ENCODE measurements at places on chromosomes 5 and 9. TPM values are rescaled to one million over a fixed set of nuclear protein-coding genes. Genes with fewer than 3 reads are reported as not detected.
A peak's percentile ranks its signal among the peaks of the same experiment; 100 is the strongest.

- no peaks in the 10 kb centered on the region for H3K4me1 ChIP-seq
- H3K36me3 ChIP-seq, result peaks cover 31% of the 10 kb centered on the region
- no peak for DNase-seq
- H3K27ac ChIP-seq, result no peak overlapping the region
- H3K27me3 ChIP-seq, result no peaks in the 10 kb centered on the region
- no peak overlapping the region for H3K4me3 ChIP-seq
Observed at GRCh38 chr9:136381311-136381710, 7.8 kb upstream of the CARD9 start.

GRCh38 chr5:177446200-177447065, at the start of gene PRR7:
Gene PRR7, plus strand, starts transcription at chr5:177446814. Its CDS starts 8,254 bp downstream, at chr5:177455068.
- peak within 1 kb of the TSS; percentile 60 for H3K4me3 ChIP-seq
- H3K27me3 ChIP-seq, result peaks cover 28% of the 10 kb centered on the region
- H3K27ac ChIP-seq, result no peak within 1 kb of the TSS
- H3K36me3 ChIP-seq, result no peaks in the 10 kb centered on the region
- H3K4me1 ChIP-seq, result no peaks in the 10 kb centered on the region

DNA sequence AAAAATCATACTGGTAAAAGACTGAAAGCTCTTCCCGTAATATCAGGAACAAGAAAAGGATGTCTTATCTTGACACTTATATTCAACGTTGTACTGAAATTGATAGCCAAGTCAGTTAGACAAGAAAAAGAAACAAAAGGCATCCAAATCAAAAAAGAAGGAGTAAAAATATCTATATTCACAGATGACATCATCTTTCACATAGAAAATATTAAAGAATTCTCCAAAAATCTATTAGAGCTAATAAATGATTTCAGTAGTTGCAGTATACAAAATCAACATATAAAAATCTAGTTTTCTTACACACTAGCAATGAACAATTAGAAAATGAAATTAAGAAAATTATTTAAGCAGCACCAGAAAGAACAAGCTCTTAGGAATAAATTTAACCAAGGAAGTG, 24.3 kb downstream of the SPDL1 start:
- no peak overlapping the region for H3K4me3 ChIP-seq
- DNase-seq, result no peak
- no peaks in the 10 kb centered on the region for H3K4me1 ChIP-seq
- H3K27ac ChIP-seq, result no peak overlapping the region

GRCh38 chr5:64273276-64273675, 107.6 kb downstream of the RNF180 start:
- no peak overlapping the region for H3K27ac ChIP-seq
- no peaks in the 10 kb centered on the region for H3K36me3 ChIP-seq
- peaks cover 15% of the 10 kb centered on the region for H3K4me1 ChIP-seq
- DNase-seq, result no peak
- no peak overlapping the region for H3K4me3 ChIP-seq
- no peaks in the 10 kb centered on the region for H3K27me3 ChIP-seq

- H3K4me3 ChIP-seq, result no peak overlapping the region
- DNase-seq, result no peak
- H3K4me1 ChIP-seq, result no peaks in the 10 kb centered on the region
- H3K27me3 ChIP-seq, result no peaks in the 10 kb centered on the region
Observed at GRCh38 chr5:126301056-126301455, 122.2 kb upstream of the GRAMD2B start.

- no peaks in the 10 kb centered on the region for H3K4me1 ChIP-seq
- no peak overlapping the region for H3K4me3 ChIP-seq
- H3K27ac ChIP-seq, result no peak overlapping the region
- H3K27me3 ChIP-seq, result no peaks in the 10 kb centered on the region
- no peak for DNase-seq
Observed at GRCh38 chr9:5749306-5749705, 83.6 kb downstream of the ERMP1 start.

GRCh38 chr9:131094622-131095021, 1.7 kb upstream of the AIF1L start:
- no peak for DNase-seq
- H3K36me3 ChIP-seq, result no peaks in the 10 kb centered on the region
- H3K4me3 ChIP-seq, result no peak overlapping the region
- peaks cover 65% of the 10 kb centered on the region for H3K27me3 ChIP-seq
- no peak overlapping the region for H3K27ac ChIP-seq

DNA sequence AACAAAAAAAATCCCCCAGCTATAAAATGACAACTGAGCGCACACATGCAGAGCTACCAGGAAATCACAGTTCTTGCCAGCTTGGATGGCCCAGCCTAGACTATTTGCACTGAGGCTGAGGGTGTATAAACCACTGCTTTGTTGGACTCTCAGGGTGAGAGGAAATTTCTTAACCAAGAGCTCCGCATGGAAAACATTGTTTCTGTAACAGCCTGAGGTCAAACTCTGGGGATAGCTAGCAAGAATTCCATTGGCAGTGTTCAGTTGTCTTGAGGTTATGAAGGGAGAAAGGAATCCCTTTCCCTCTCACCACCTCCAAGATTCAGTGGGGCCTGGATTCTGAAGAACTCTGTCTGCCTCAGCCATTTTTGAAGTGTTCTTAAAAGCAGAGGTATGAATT, 360.0 kb downstream of the OSTF1 start:
- no peak for DNase-seq
- H3K4me1 ChIP-seq, result peaks cover 16% of the 10 kb centered on the region
- no peak overlapping the region for H3K4me3 ChIP-seq
- H3K36me3 ChIP-seq, result no peaks in the 10 kb centered on the region

DNA sequence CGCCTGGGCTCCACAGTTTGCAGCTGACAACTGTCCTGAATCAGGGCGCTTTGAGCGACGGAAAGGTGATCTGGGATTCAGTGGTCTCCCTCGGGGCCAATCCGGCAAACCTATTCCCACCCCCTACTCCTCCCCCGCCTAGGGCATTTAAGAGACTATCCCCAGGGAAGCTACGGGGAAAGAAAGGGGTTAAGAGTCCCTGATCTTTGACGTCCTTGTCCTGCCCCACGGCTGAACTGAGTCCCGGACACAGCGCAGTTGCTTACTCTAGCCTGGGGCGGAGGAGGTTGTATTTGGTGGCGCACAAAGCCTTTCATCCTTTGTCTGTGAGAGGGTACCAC, 3.4 kb downstream of the RORB start:
- H3K36me3 ChIP-seq, result no peaks in the 10 kb centered on the region
- DNase-seq, result no peak
- peak overlapping the region; percentile 59 for H3K4me3 ChIP-seq
- no peak overlapping the region for H3K27ac ChIP-seq

- H3K4me3 ChIP-seq, result no peak overlapping the region
- peak overlapping the region; percentile 67 for H3K27ac ChIP-seq
- DNase-seq, result no peak
- no peaks in the 10 kb centered on the region for H3K36me3 ChIP-seq
Observed at GRCh38 chr5:2094616-2094995, 211.9 kb upstream of the IRX4 start.

DNA sequence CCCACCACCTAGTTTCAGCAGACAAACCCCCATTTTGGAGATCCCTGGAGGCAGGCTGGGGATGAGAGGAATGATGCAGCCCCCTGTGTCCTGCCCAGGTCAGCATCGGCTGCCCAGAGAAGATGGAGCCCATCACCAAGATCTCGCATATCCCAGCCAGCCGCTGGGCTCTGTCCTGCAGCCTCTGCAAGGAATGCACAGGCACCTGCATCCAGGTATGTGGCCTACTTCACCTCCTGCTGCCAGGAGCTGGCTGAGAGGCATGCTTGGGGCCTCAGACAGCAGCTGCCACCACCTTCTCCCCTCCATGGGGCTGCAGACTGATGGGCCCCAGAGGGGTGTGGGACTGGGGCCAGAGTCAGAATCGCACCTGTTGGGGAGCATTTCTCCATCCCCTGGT, 38.9 kb downstream of the JADE2 start:
- H3K27ac ChIP-seq, result no peak overlapping the region
- no peak for DNase-seq
- H3K4me1 ChIP-seq, result peaks cover 23% of the 10 kb centered on the region

- peaks cover 14% of the 10 kb centered on the region for H3K36me3 ChIP-seq
- no peak overlapping the region for H3K4me3 ChIP-seq
- no peak overlapping the region for H3K27ac ChIP-seq
- H3K4me1 ChIP-seq, result no peaks in the 10 kb centered on the region
- DNase-seq, result no peak
- no peaks in the 10 kb centered on the region for H3K27me3 ChIP-seq
Observed at GRCh38 chr9:120564589-120564988, 15.4 kb downstream of the CDK5RAP2 start.

Gene LECT2
- total RNA-seq, result not detected

Gene IL5
- total RNA-seq, result not detected

Gene AQP7
- 2.8 TPM for total RNA-seq

Gene SLC46A2
- total RNA-seq, result 0.36 TPM

Gene TMEM215
- total RNA-seq, result not detected

Gene SOX30
- total RNA-seq, result 0.33 TPM

Gene GFI1B
- total RNA-seq, result not detected

Gene ANKDD1B
- total RNA-seq, result not detected

Gene LHX2
- total RNA-seq, result 3.3 TPM
